ENCODE measurements at places on chromosomes 7 and 10. TPM values are rescaled to one million over a fixed set of nuclear protein-coding genes. Genes with fewer than 3 reads are reported as not detected.

The ECHDC3 gene
- total RNA-seq = 10.9 TPM

The ASL gene
- 20.6 TPM for total RNA-seq

The CHAT gene
- total RNA-seq = not detected

The NT5C2 gene
- total RNA-seq = 71.2 TPM

The ABCB8 gene
- 46.1 TPM for total RNA-seq
